ENCODE measurements at places on chromosomes 3 and 15.

DNA sequence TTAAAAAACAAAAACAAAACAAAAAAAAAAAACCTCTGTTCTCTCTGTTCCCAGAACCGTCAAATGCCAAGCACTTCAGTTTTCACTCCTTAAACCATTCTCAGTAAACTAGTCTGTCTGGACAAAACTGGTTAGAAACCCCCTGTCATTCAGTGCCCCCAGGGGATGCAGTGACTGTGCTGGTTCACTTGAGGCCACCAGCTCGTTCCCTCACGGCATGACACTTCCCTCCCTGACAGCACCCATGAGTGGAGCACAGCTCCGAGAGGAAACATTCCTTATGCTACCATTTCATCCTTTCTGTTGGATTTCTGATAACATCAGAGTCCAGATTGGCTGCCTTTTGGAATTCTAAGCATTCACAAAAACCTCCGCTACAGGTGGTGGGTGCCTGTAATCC, 244.0 kb upstream of the TPM1 start:
- no peak for DNase-seq

GRCh38 chr3:158110658-158111018, 749 bp downstream of the RSRC1 start:
- DNase-seq, result no peak

DNA sequence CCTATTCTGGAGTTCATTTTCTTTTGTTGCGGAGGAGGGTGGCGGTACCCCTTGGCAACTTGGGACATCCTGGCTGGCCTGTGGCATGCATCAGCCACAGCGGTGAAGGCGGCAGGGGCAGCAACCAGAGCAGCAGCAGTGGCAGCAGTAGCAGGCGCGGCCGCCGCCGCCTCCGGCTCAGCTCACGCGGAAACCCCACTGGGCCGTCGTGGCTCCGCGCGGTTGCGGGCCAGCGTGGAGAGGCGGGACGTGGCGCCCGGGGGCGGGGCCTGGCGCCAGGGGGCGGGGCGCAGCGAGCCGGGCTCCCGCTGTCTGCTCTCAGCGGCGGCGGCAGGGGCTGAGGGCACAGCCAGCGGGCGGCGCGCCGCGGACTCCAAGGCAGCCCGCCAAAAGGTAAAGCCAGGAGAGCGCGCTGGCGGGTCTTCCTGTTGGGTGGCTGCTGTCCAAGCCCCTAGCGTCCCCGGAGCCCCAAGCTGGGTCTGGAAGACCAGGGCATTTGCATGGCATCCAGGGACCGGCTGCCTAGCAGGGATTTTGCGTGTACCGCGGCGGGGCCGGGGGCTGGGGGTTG, 334.4 kb upstream of the THRB start:
- peak; percentile 77 for DNase-seq

GRCh38 chr3:111373861-111374260, 168.1 kb upstream of the CD96 start:
- DNase-seq, result no peak

- DNase-seq, result no peak
Measured at GRCh38 chr3:171236265-171237008, 209.9 kb upstream of the SLC2A2 start.

GRCh38 chr3:105616374-105617121, 249.8 kb downstream of the ALCAM start:
- DNase-seq, result no peak

DNA sequence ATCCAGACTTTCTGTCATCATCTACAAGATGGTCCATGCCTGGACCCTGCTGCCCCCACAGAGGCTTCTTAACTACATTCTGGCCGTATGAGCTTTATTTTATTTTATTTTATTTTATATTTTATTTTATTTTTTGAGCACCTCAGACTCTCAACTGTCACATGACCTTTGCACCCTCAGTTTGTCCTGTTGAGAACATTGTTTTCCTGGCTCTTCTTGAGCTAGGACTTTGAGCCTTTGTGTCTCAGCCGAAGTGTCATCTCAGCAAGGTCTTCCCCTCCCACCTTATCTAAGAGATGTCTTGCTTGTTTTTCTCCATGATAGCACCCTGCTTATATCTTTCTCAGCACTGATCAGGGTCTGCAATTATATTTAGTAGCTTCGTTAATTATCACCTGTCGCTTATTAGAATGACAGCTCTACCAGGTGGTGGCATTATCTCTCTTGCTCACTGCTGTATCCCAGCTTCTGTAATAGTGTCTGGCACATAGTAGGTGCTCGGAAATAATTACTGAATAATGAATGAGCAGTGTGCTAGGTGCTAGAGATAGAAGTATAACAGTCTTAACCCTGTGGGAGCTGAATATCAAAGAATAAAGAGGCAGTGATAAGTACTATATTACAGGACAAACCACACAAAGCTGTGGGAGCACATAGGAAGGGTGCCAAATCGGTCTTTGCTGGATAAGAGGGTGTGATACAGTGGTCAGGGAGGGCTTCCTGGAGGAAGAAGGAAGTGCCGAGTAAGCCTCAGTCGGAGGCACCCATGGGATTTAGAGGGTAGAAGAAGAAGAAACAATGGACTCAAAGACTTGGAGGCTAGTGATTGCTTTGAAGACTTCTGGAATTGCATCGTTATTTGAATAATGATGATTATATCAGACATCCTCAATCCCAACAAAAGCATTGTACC, 136.2 kb downstream of the ITPR1 start:
- no peak for DNase-seq

- DNase-seq, result no peak
Measured at GRCh38 chr3:23916152-23916885, 471 bp downstream of the NKIRAS1 start.

DNA sequence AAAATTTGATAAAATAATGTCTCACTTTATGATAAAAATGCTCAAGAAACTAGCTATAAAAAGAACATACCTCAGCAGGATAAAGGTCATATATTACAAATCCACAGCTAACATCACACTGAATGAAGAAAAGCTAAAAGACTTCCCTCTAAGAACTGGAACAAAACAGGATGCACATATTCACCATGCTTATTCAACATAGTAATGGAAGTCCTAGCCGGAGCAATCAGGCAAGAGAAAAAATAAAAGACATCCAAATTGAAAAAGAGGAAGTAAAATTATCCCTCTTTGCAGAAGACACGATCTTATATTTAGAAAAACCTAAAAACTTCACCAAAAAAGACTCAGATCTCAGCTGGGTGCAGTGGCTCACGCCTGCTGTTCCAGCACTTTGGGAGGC, 34.0 kb downstream of the SENP7 start:
- no peak for DNase-seq

GRCh38 chr3:98553753-98554152, 22.0 kb downstream of the GPR15 start:
- DNase-seq, result no peak

DNA sequence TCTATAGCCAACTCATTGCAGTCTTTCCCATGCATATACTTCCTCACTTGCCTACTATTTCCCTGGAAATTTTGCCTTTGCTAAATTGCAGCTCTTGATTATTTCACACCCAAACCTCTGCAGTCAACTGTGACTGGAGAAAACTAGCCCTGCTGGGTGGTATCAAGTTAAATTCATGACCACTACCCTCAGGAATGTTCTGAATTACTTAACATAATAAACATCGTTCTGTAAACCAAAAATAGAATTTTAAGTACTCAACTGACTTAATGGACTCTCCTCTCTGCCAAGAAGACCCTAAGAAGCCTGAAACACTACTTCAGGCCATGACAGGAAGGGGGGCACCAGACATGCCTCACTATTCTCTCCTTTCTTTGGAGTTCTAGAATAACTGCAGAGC, 1278.0 kb upstream of the GBE1 start:
- DNase-seq, result no peak

DNA sequence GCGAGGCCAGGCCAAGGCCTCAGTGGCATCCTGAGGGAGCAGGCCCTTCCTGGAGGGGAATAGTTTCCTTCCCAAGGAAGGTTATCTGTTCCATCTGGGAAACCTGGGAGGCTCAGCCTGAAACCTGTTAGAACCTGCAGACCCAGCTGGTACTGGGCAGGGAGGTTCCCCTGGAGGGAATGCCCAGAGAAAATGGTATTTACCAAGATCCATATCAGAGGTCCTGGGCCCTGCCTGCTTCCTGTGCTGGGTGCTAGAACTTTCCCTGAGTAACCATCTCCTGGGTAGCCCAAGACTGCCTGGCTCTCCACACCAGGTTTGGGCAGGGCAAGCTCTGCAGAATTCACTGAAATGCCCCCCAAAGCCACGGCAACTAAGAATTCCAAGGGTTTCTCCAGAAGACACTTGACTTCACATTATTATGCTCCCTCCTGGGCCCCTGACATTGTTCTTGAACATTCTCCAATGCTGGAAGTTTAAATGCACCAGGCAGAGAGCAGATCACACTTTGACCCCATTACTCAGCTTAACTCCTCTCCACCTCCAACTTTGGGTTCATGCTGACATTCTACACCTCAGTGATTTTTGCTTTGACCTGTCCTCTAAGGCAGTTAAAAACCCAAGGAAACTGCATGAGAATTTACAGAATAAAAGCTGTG, 2.0 kb downstream of the CA12 start:
- DNase-seq, result no peak

DNA sequence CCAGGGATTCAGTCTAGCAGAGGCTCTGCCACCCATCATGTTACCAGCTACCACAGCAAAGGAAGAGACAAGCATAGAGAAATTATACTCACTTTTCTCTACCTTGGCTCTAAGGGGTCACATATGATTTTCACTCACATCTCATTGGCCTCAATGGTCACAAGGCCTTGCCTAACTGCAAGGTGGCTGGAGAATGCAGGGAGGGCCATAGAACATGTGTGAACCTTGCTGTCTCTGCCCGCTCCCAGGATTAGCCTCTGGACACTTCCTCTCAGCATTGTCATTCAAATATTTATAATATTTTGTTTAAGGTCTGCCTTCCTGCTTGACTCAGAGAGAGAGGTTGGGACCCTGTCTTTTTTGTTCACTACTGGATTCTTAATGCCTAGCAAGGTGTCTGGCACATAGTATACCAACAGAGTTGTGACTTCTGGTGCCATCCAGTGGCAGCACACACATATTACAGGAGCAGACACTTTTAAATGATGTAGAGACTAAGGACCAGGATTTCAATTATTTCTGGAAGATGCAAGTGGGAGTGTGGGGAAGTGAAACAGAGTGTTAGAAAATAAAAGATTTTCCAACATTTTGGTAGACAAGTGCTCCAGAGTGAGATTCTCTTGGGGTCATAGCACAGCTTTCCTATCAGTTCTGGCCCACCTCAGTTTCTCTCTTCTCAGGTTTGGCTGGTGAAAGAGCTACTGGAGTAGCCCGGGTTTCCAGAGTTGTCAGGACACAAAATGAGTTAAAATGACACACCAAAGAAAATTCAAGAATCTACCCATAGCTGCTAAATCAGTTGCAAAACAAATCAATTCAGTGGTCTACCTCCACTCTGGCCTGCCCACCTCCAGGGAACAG, 119.0 kb upstream of the RASGRP1 start:
- peak; percentile 45 for DNase-seq

DNA sequence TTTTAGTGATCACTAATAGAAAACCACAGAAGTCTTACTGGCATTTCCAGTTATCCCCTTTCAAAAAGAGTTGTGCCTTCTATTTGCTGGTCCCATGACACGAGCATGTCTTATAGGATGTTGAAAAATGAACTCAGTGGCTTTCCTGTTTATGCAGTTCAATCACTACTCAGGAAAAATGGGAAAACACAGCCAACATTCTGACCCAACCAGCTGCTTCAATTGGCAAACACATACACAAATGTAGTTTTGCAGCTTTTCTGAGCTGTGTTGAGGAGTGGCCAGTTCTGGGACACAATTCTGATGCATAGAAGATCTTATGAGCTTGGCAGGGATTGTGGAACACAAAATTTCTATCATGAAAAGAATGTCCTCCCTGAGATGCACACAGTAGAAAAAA, 40.3 kb downstream of the FSTL1 start:
- DNase-seq, result no peak

DNA sequence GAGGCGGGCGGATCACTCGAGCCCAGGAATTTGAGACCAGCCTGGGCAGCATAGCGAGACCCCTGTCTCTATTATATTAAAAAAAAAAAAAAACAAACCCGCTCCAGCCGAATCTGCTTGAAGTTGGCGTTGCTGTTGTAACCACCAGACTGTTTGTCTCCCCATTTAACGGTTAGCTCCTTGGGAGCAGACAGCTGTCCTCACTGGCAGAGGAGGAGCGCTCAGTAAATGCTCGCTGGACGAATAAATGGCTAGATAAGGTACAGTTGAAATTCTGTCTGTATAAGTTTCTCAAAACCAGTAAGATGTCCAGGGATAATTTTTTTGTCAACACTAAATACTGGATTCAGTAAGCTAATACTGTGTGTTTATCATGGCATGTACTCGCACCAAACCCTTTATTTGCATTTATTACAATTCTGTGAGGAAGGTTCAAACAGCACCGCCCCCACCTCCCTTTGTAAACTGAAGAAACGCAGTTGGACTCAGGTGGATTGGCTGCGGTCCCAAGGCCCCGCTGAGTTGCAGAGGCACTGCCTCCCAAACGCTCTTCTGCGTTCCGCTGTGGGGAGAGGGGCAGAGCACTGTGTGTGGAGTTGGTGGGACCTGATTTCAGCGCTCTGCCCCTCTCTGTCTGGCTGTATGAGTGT, 1.1 kb downstream of the RCCD1 start:
- DNase-seq, result no peak

GRCh38 chr3:72802001-72802400, 46.2 kb downstream of the SHQ1 start:
- DNase-seq, result no peak

DNA sequence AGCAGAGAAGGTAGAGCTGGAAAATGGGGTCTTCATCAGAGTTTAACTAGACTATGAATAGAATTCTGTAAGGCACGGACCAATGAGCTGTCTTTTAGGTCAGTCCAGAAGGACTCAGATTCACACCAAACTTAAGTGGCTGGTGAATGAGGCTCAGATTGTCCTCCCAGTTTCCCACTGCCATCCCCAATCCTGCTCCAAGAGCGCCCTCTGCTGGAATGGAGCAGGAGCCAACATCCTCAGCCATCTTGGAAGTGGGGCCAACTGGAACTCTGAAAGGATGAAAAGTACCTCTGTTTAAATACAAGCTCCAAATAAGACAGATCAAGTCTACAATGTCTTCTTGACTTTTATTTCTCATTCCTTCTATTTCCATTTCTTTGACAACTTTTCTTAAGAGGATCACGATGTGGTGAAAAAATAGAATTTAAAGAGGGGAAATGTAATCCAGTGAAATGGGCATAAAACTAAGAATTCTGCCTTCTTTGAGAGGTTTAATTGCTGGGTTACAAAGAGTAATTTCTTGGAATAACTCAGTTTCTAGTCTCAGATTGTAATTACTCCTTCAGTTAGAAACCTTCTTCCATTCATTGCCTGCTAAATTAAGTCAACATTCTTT, 217.1 kb upstream of the TPRG1 start:
- peak; percentile 90 for DNase-seq

GRCh38 chr15:100734586-100734985, 132.2 kb downstream of the ASB7 start:
- DNase-seq, result no peak

GRCh38 chr15:78130466-78131294, 565 bp downstream of the CIB2 start:
- DNase-seq, result no peak

GRCh38 chr3:15647611-15648167, 46.1 kb downstream of the BTD start:
- DNase-seq, result peak; percentile 66

GRCh38 chr3:38039899-38040261, 872 bp downstream of the DLEC1 start:
- DNase-seq, result peak; percentile 53

GRCh38 chr3:38458796-38459498, 5.3 kb downstream of the ACVR2B start:
- peak; percentile 77 for DNase-seq

Data from right hindlimb (tissue), 1 donor.